NCI-H82 (cell line): ENCODE measurements at places on chromosomes 7 and 10.

DNA sequence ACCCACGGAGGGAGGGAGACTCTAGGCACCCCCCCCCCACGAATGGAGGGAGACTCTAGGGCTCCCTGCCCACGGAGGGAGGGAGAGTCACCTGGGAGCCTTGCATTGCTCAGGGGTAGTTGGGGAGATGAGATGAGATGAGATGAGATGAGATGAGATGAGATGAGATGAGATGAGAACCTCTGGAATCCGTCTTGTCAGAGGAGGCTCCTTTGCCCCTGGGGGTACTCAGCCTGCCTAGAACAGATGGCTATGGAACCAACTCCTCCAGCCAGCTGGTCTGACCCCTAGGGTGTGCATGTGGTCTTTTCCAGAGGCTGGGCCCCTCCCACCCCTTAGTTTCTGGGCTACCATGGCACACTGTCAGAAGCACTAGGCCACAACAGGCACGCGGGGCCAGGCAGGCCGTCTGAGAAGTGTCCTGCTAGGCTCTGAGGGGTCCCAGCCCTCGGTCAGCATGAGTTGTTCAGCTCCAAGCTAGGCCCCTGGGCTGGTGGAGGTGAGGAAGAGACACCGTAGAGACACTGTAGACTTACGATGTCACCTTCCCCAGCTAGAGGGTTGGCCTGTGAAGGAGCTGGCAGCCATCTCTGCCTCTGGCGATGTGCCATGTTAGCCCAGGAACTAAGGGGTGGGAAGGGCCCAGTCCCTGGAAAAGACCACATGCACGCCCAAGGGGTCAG is 8.8 kb downstream of the TSPAN15 start:
- DNase-seq: no peak

DNA sequence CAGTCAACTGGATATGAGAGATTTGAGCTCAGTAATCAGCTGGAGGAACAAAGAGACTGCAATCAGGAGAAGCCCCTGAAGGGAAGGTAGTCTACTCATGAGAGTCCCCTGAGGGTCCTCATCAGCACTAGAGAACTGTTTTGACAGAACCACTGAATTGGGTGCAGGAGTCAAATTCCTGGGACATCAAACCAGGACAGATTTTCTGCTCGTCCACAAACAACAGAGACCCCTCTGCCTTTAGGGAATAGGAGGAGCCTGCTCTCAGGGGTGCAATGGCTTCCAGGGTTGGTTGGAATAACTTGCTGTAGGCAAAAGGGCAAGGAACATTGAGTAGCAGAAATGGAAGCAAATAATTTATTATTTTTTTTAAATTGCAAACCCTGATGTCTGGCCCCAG is 21.9 kb upstream of the NEUROD6 start:
- no peak for DNase-seq

- no peak for DNase-seq
Observed at GRCh38 chr7:80444811-80445210, 67.1 kb downstream of the GNAT3 start.

DNA sequence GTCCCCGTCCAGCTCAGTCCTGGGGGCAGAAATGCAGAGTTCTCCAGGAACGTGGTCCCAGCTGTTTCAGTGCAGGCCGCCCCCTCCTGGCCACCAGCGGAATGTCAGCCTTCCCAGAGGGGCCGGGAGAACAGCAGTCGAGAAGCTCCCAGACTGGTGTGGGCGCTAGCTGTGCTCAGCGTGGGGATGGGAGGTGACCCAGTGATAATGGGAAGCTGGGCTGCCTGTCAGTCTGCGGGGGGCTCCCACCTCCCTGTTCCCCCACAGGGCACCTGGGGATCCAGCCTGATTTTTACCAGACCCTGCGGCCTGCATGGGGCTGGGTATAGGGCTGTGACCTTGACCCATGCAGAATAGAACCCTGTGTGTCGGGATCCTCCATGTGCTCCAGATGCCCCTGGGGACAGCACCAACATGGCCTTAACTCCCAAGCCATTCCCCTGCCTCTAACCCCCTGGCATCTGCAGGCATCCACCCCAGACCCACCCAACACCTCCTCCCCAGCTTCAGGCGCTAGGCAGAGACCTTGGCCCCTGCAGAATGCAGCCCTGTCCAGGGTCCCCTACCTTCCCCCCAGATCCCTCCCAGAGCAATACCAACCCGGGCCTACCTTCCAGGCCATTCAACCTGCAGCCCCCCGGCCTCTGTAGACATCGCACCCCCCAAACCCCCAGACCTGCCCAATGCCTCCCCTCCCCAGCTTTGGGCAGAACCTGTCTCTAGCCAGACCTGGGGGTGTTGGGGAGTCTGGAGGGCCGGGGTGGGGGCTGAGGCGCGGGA is 880 bp upstream of the ELN start:
- DNase-seq: peak; percentile 71

DNA sequence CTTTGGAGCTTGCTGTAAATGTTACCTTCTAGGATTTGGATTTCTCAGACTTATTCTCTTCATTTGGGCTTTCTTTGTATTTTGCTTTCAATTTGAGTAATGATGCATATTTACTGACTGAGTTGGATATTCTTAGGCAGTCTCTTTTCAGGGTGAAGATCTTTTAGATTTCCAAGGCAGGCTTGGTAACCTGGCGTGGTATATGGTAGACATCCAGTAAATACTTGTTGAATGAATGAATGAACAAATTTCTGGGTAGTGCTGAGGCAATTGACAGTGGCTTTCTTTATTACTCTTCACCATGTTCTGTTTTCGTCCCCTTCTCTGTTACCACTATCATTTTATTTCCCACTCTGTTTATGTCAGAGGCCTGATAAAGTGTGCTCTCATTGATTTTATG is 27.1 kb downstream of the BBS9 start:
- no peak for DNase-seq

DNA sequence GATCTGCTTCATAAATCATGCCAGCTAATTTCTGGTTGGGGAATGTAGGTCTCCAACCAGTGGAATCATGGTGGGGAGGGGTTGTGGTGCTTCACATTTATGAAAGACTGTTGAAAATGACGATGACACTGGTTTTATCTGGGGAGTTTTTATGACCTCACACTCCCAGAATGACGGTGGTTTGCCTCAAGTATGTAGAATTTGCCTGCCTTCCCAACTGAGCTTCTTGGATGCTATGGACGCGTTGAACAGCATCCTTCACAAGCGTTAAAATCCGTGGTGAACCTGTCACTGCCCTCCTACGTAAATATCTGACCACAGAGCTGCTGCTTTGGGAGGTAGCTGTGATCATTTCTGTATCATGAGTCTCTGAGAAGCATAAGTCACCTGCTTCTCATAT is 3.3 kb downstream of the INSYN2A start:
- DNase-seq: no peak

GRCh38 chr7:2638224-2638991 is 6.6 kb downstream of the TTYH3 start:
- no peak for DNase-seq
